ENCODE measurements at places on chromosomes 2 and 18.

DNA sequence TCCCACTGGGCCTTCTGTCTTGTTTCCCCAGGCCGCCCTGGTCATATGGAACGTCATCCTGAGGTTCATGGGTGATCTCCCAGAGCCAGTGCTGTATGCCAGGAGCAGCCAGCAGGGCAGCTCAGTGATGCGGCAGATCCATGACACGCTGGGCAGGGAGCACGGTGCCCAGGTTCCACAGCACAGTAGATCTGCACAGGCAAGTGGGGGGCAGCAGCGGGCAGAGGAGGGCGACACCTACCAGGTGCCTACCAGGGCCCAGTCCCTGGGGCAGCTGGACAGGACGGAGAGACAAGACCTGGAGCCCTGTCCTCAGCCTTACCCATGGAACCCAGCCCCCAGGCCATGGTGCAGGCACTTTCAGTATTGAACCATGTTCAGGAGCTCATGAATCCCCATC, 36.1 kb upstream of the GPR17 start:
- DNase-seq = no peak

- no peak for DNase-seq
Observed at GRCh38 chr18:10119528-10119927, 205.7 kb downstream of the VAPA start.

- no peak for DNase-seq
Observed at GRCh38 chr2:46142546-46143428, 154.4 kb upstream of the EPAS1 start.

- no peak for DNase-seq
Observed at GRCh38 chr2:42127425-42128424, 41.4 kb upstream of the EML4 start.

GRCh38 chr2:121826036-121826435, 70.6 kb downstream of the TSN start:
- no peak for DNase-seq

- DNase-seq = no peak
Observed at GRCh38 chr2:229363185-229363814, 92.2 kb upstream of the PID1 start.

DNA sequence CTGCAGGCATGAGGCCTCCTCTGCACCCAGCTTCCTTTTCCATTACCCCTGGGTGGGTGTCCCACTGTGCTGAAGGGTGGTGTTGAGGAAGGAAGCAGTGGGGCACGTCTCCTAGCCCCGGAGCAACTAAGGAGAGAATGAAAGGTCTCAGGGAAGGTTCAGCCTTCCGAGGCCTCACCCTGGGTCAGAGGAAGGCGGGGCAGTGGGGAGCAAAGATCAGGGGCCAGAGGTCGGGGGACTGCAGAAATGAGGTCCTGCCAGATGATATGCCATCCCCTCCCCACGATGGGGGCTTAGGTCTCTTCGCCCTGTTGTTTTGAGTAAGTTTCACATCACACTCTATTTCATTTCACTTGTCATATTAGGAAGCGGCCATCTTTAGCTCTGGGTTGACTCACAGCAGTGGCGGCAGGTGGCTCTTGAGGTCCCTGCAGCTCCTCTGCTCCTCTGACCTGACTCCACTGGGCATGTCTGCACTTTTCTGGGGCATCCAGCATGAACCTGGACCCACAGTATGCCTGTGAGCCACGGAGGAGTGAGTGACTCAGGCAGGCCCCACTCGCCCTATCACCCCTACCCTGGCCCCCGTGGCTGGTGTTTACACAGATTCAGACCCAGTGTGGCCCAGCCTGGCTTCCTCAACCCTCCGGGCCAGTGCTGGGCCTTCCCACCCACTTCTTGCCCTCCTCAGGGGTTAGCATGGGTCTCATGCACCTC, 153.7 kb upstream of the SMAD2 start:
- no peak for DNase-seq

DNA sequence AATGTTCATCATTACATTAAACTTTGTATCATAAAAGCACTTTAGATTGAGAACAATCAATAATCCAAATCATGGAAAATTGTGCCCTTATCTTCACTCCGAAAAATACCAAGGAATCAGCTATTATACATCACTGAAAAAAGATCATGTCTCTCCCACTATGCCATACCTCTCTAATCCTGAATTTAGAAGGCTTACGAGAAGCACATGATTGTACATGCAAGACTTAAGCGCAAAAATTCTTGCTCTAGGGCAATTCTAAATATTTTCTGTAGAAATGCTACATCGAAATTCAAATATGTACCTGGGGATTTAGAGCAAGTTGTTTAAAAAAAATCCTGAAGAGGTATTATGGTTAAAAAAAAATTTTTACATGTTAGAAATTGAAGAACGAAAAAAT, 1.3 kb downstream of the CYTIP start:
- no peak for DNase-seq

GRCh38 chr2:126932529-126932928, 33.8 kb downstream of the TEX51 start:
- no peak for DNase-seq

GRCh38 chr2:226531061-226531810, 268.4 kb downstream of the IRS1 start:
- no peak for DNase-seq

DNA sequence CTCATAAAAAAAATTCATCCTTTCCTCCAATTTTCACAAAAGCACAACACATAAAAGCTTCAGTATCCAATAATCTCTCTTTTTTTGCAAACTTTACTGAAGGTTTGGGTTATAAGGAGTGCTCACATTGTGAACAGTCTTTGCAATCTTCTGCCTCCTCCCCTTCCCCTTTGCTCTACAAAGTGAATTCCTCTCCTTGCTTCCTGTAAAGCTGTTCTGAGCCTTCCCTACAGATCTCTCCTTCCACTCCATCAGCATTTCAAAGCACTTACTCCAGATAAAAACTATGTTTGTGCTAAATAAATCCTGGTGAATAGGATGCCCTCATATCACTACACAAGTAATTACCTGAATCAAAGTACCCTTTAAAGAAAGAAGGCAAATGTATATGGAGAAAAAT, 4.6 kb upstream of the PDK1 start:
- DNase-seq = no peak

- no peak for DNase-seq
Observed at GRCh38 chr2:201401815-201402214, 44.7 kb upstream of the FLACC1 start.

GRCh38 chr2:9738535-9739496, 104.5 kb upstream of the TAF1B start:
- DNase-seq = no peak

DNA sequence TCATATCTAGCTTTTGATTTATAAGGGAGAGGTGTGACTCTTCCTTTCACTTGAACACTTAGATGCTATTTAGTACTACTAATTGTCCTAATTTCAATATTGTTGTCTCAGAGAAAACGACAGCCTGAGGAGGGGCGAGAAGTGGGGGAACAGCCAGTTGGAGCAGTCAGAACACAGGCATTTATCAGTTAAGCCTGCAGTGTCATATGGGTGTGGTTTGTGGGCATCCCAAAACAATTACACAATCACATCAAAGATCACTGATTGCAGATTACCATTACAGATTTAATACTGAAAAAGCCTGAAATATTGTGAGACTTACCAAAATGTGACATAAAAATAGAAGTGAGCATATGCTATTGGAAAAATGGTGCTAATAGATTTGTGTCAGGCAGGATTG, 15.8 kb downstream of the TMEM131 start:
- no peak for DNase-seq

DNA sequence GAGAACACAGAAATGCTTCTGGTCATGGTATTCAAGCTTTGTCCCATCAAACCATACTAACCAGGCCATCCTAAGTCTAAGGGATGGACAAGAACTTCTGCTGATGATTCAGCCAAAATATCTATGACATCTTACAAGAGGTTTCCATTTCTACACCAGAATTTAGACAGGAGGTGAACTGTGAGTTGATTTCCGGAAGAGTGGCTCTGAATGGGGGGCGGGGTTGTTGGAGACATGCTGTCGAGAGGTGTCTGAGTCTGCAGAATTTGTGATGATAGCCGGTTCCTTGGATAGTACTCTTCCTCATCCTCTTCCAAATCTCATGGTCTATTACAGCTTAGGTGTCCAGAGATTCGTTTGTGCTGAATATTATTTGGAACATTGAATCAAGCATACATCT, 408.7 kb upstream of the TCF4 start:
- DNase-seq = no peak

DNA sequence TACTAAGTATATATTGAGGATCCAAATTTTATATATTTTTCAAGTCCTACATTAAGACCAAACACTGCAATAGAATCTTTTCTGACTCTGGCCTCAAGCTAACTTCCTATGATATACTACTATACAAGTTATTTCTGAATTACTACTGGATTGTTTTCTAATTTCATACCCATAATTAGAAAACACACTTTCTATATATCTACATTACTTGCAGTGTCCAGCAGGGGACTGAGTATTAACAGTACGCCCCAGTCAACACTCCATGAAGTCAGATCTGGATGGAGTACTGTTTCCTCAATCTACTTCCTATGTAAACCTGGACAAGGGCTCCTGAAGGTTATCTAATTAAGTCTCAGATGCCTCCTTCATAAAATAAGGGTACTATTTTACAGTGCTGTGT, 26.5 kb downstream of the RMP24 start:
- no peak for DNase-seq

GRCh38 chr18:75261430-75262223, 51.0 kb downstream of the TSHZ1 start:
- no peak for DNase-seq

DNA sequence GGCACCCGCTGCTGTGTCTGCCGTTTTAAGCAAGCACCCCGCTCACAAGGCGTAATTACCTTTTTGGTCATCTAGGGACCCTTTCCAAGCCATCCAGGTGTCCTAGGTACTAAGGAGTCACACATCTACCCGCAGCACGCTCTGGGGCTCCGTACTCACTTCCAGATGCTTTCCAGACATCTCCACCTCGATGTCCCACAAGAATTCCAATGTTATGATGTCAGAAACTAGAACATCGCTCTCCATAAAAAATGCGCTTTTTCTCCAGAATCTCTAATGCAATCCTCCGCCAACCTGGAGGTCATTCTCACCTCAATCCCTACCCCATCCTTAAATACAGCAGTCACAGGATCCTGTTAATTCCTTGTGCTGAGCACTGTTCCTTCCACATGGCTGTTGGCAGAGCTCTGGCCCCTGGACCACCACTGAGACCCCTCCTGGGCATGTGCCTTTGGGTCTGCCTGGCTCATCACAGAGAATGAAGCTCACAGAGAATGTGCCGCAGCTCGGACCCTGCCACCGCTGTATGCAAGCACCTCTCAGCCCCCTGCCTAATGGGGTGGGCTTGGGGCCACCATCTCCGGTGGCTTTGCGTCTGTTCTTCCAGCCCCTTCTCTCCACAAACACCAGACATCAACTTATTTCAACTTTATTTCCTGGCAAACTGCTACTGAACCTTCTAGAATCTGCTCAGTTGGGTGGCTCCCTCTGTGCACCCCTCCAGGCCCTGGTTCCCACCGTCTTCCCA, 4.6 kb upstream of the PXDN start:
- no peak for DNase-seq

DNA sequence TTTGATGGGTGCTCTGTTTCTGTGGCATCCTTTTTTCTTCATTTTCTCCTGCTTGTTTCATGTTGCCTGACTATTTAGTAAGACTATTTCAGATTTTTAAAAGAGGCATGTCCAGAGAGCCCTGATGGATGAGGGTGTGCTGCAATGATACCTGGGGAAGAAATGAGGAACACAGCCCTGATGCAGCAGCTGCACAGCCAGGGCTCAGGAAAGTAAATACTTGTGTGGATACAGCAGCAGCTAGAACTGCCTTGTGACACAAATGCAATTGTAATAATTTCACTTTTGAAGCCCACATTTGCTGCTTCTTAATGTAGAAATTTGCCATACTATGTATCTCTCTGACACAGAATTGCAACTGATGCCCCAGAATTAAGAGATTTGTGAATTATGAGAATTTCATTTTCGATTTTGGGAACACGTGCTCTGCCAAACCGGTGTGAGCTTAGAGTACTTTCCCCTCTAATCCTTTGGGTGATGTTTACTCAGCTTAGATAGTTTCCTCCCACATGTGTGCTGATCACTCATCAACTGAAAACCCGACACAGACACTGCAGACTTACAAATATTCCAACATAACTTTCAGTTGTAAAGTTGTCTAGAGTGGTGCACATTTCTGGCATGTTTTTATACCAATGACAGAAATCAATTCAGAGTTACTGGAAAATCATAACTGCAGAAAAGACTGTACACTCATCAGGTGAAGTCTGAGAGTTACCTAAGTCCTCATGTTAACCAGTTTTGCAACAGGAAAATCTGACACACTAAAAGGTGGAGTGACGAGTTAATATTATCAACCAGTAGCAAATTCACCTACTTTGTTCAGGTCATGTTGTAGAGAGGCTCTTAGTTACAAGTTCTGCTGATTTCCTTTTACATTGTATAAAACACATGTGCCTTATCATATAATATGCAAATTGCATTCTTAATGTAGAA, 383.4 kb downstream of the CBLN2 start:
- DNase-seq = no peak

- DNase-seq = no peak
Observed at GRCh38 chr2:100017633-100018032, 124.8 kb downstream of the AFF3 start.

- no peak for DNase-seq
Observed at GRCh38 chr2:134657650-134658250, 61.0 kb downstream of the TMEM163 start.

DNA sequence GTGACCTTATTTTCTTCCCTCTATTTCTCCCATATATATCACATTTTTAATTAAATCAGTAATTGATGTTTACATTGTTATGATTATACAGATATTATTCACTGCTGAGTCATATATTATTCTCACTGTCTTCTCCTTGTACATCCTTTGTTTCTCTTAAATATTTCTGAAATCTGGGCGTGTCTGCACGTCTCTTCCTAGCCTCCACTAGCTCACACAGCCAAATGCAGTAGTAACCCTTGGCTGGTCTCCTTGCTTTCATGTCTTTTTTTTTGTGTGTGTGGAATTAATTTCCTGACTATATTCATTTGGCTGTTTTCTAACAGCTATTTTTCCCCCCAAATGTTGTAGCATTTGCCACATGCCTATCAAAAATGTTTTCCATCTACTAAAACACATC, 15.8 kb downstream of the CCNYL1 start:
- DNase-seq = no peak

DNA sequence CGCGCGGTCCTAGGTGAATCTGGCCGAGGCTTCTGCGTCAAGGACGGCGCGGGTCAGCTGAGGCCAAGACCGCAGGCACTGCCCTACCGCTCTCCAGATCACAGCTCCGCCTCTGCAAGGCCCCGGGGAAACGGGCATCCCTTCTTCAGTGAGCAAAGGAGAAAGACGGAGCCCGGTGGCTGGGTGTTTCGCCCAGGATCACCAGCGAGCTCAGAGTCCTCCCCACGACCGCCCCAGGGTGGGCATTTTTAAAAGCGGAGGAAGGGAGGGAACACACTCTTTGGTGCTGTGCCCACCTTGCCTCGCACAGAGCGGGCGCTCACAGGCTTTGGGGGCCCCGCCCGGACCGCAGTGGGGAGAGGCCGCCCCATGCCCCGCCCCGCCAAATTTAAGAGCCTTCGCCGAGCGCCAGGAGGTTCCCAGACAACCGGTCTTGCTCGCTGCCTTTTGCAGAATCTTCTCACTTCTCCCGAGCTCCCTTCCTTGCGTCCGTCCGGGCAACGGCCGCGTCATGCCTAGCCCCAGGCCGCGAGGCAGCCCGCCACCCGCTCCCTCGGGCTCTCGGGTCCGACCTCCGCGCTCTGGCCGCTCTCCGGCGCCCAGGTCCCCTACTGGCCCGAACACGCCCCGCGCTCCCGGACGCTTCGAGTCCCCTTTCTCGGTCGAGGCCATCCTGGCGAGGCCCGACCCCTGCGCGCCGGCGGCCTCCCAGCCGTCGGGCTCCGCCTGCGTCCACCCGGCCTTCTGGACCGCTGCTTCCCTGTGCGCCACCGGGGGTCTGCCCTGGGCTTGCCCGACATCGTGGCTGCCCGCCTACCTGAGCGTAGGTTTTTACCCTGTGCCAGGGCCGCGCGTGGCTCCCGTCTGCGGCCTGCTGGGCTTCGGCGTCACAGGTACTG, at the start of gene NOTO:
NOTO (plus strand) TSS at position 419 of the 899 bp plus-strand sequence; CDS start at position 512, 93 bp downstream.
- no peak for DNase-seq

Data from stimulated activated CD8-positive, alpha-beta memory T cell treated with anti-CD3 and anti-CD28 coated beads, Interleukin-4, amount 100 ng/mL, for 1 hour (primary cell).